Left kidney (tissue), 8 donors: ENCODE measurements at places on chromosomes 6 and 20. TPM values are rescaled to one million over a fixed set of nuclear protein-coding genes. Genes with fewer than 3 reads are reported as not detected.

RBBP8NL gene
- 1.3 TPM for polyA plus RNA-seq

TUBB2A gene
- 45.8 TPM for polyA plus RNA-seq

GINM1 gene
- polyA plus RNA-seq: 95.2 TPM

IP6K3 gene
- polyA plus RNA-seq: 1.0 TPM

MAFB gene
- polyA plus RNA-seq: 97.5 TPM

TNF gene
- polyA plus RNA-seq: 0.17 TPM

TMEM181 gene
- polyA plus RNA-seq: 25.5 TPM

CGA gene
- 0.38 TPM for polyA plus RNA-seq

GRCh38 chr20:31918466-31919105 lies 33.3 kb downstream of the PDRG1 start:
- no peak for DNase-seq

- no peak for DNase-seq
These were observed 55.1 kb downstream of the ALDH8A1 start for GRCh38 chr6:134894800-134895199.

- DNase-seq: no peak
These were observed 24.6 kb downstream of the JAG1 start for GRCh38 chr20:10649080-10649796.

GRCh38 chr6:103799971-103800670 lies 1059.6 kb downstream of the HACE1 start:
- no peak for DNase-seq

DNA sequence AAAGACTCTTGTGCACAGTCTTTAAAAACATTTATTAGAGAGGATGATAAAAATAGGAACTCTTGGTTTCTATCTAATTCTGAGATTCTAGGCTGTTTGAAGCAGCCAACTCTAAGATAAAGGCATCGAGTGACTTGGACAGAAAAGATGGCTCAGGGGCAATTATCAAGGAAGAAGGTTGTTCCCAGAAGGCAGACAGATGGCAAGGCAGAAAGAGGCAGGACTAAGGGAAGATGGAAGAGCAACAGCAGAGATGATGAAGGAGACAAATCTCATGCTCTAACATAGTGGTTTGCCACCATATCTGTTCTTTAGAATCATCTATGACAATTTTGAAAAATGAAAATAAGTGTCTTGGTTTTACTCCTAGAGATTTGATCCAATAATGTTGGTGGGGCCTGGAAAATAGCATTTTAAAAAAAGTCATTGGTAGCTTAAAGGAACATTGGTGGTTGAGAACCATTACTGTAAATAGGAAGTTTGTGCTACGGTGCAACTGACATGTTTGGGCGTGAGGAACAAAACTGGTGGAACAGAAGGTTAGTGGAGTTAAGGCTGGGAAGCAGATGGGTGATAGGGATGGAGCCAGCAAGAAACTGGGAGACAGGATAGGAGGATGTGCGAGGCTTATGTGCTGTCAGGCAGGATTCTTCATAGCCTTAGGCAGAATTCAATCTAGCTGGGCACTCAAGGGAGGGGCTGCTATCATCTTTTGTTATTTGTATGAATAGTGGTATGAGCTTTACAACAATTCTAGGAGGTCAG lies 751.1 kb downstream of the DHX35 start:
- DNase-seq: no peak

GRCh38 chr6:14635934-14636591 lies 518.5 kb downstream of the CD83 start:
- DNase-seq: no peak

DNA sequence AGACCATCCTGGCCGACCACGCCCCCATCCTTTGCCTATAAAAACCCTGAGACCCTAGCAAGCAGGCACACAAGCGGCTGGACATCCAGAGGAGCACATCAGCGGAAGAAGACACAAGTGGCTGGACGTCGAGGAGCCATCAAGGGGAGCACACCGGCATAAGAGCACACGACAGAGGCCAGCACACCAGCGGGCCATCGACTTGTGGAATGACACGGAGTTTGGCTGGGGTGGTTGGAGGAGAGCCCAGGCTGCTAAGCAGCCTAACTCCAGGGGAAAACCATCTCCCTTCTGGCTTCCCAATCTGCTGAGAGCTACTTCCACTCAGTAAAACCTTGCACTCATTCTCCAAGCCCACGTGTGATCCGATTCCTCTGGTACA lies 44.8 kb upstream of the BCLAF1 start:
- no peak for DNase-seq

DNA sequence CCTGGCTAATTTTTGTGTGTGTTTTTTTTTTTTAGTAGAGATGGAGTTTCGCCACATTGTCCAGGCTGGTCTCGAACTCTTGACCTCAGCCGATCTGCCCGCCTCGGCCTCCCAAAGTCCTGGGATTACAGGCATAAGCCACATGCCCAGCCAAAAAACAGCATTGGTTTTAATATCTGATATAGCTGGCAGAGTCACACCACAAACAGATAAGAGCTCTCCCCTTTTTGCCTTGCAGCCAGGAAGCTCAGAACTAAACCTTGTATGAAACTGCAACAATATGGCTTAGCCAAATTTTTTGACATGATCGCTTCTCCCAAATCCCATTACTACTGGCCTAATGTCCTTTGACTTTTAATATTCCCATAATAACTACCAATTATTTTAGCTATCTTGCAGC lies 4.9 kb downstream of the ACOT8 start:
- DNase-seq: no peak

DNA sequence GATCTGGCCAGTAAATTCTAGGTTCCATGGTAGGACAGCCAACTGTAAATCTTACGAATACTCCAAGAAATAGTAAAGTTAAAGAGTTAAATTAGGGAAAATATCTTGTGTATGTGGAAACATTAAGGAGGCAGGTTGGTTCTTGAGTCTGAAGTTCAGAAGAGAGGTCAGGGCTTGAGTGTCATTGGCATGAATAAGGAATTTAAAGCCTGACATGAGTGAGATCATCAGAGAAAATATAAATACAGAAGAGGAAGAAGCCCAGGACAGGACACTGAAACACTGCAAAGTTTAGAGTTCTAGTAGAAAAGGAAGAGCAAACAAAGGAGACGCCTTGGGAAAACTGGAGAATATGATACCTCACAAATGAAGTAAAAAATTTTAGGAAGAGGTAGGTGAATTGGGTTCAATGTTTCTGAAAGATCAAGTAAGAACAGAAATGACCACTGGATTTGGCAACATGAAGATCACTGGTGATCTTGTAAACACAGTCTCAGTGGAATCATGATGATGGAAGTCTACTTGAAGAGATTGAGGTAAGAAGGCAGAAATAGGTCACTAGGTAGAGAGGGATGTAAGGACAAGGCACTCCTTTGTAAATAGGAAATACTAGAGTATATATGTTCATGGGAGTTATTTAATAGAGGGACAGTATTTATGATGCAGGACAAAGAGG lies 41.6 kb upstream of the SYNCRIP start:
- no peak for DNase-seq

- no peak for DNase-seq
These were observed 48.0 kb downstream of the CDH26 start for GRCh38 chr20:60006261-60006660.

DNA sequence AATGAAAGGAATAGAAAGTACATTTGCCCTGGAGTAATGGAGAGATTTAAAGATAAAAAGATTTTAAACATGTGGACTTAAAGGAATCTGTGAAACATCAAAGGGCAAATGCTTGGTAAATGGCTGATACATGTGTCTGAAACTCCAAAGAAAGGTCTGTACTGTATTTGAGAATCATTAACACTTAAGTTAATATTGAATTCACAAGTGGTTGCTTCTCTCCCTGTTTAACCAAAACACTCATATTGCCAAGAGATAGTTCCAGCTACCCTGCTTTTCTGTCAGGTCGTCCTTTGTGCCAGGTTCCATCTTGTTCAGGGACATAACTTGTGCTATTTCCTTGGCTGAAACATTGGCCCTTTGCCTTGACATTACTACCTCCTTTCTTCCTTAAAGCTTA lies 171.3 kb upstream of the HS3ST5 start:
- DNase-seq: no peak

DNA sequence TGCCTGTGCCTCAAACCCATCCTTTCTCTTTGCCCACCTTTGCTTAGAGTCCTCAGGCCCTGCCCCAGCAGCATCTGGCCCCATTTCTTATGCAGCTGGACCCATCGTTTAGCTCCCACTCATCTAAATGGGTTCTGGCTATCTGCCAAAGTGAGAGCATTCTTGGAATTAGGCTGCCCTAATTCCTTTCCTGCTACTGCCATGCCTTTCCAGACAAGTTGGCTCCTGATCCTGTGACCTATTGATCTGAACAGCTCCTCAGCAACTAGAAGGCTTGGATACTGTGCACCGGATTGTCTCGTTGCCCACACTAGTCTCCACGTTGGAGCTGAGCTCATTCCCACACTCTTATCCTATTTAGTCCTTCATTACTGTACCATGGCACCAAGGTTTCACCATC lies 22.9 kb downstream of the DZANK1 start:
- DNase-seq: no peak

DNA sequence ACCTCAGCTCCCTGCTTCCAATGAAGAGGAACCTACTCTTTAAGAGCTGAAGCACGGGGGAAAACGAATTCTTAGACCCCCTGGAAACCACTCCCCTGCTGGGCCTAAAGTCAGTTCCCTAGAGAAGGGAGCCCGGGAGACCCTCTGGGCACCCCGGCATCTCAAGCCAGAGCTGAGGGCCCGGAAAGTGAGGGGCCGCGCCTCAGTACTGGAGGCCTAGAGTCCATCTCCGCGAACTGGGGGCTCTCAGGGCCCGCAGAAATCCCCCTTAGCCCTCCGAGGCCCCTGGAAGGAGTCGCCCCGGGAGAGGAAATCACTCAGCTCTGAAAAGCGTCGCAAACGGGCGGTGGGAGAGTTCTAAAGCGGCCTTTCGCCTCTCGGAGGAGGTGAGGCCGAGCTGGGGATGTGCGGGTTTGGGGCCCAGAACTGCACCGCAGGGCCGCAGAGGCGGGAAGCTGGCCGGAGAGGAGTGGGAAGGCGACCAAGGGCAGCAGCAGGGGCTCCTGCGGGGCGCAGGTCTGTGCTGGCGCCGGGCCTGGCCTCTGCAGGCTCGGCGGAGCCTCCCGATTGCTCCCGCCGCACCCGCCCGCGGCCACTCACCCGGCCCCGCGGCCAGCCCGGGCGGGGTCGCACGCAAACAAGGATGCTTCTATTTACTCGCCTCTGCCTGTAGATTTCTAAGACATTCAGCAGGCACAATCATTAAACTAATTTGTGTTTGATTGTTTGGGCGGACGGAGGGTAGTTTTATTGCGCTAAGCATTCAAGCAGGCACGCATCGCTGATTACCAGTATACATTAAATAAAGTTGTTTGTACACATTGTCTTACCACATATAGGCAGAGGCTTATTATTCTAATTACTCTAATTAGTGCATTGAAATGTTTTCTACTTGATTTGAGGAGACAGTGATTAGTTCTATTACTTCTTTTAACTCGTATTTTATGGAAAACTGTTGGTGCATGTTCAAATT lies 9.2 kb downstream of the POU3F2 start:
- DNase-seq: no peak

DNA sequence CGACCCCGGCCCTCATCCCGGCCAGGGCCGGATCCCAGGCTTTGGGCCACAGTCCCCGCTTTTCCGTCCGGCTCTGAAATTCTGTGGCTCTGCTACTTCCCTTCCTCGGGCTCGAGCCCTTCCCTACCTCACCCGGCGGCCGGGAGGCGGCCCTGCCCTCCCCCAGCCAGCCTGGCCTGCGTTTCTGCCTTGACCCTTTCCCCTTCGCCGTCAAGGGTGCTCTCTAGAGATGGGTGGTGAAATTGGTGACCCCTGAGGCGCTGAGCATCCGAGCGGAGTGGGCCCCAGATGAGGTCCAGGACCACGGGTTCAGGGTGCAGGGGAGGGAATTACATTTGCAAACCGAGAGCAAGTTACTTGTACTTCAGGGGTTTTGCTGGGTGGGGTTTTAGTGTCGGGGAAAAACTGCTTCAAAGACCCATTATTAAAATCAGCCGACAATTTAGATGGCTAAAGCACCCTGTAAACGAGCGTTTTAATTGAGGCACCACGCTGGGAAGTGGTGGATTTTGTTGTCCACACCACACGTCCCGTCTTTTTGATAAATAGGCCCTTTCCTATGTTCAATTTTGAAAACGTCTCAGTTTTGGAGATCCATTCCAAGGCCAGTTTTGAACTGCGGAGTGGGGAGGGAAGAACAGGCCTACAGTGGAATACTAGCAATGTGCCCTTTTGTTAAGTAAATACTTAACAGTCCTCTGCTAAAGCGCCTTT lies 9.9 kb downstream of the TFAP2A start:
- DNase-seq: no peak
